Astrocyte of the cerebellum (primary cell): ENCODE measurements at places on chromosomes 1 and 21.

DNA sequence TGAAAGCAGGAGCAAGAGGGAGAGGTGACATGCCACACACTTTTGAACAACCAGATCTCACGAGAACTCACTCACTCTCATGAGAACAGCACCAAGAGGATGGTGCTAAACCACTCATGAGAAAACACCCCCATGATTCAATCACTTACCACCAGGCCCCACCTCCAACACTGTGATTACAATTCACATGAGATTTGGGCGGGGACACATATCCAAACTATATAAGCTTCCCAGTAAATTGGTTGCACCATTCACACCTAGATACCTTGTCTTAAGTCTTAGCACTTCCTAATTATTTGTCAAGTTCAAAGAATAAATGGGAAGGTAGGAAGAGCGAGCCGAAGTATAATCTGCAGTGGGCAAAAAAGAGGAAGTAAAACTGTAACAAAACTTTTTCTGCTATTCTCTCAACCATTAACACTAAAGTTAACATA lies 34.3 kb downstream of the AMY1C start:
- DNase-seq = no peak

DNA sequence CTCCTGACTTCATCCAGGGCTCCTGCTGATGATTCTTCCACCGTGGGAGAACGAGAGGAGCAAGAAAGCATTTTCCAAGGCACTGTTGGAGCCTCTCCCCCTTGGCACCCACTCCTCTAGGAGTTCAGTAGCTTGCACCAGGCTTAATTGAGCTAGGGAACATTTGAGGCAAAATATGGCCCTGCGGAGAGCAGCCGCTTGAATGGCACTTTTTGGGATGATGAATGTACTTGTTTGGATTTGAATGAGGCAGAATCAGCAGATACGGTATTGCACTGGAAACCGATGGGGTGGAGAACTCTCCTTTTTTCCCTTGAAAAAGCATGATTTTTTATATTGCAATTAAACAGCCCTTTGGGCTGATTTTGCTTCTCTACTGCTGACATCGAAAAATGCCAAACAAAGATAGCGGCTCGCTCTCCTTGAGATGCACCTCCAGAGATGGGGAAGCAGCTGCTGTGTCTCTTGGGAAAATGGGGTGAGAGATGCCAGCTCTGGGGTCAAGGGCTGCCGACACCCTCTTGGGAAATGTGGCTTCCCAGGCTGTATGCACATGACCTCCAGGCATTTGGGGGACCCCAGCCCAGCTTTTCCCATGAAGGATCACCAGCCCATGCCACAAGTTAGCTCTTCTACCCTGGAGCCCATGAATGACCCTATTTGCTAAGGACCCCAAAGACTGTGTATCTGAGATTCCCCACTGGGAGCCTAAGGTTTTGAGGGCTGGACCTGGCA lies 55.4 kb upstream of the LRP8 start:
- no peak for DNase-seq

- no peak for DNase-seq
Observed at GRCh38 chr1:43511394-43511793, 19.3 kb upstream of the PTPRF start.

DNA sequence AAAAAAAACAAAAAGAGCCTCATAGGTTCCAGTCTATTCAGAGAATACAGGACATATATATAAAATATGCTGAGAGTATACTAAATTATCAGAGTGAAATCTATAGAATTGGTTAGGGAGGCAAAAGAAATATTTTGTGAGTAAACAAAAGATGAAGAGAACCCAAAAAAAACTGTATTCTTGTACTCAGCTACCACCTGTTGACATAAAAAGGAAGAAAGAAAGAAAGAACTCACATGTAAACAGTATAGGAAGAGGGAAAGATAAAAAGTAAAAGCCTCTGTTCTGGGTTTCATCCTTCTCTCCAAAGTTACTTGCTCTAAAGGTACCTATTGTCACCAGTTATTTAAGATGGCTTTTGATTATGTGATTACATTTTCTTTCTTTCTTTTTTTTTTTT lies 9.9 kb upstream of the BNIPL start:
- DNase-seq = no peak

DNA sequence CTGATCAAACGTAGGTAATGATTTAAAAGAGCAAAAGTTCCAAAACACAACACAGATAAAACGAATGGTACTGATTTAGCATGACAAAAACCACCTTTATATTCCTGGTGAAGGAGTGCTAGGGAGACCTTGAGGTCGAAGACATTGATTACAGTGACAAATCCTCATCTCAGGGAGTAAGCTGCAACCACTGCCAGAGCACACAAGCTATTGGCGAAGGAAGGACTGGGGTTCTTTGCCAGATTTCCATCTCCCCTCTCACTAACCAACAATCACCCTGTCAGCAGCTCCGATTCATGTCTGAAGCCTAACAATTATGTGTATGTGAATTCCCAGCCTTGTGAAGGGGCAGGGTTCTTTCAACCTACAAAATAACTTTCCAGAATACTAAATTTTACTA lies 40.2 kb upstream of the DMRTB1 start:
- no peak for DNase-seq

GRCh38 chr1:66265796-66266195 lies 268.2 kb upstream of the SGIP1 start:
- no peak for DNase-seq

DNA sequence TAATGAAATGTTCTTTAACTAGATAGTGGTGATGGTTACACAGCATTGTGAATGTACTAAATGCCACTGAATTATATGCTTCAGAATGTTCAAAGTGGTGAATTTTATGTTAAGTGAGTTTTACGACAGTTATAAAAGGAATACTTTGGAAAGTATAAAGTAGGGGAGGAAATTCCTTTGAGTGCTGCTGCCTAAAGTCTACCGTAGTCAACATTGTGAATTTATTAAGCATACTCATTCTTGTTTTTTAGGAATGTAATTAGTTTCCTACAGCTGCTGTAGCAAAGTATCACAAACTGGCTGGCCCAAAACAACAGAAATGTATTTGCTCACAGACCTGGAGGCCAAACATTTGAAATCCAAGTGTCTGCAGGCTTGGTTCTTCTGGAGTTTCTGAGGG lies 73.0 kb downstream of the SWT1 start:
- no peak for DNase-seq

DNA sequence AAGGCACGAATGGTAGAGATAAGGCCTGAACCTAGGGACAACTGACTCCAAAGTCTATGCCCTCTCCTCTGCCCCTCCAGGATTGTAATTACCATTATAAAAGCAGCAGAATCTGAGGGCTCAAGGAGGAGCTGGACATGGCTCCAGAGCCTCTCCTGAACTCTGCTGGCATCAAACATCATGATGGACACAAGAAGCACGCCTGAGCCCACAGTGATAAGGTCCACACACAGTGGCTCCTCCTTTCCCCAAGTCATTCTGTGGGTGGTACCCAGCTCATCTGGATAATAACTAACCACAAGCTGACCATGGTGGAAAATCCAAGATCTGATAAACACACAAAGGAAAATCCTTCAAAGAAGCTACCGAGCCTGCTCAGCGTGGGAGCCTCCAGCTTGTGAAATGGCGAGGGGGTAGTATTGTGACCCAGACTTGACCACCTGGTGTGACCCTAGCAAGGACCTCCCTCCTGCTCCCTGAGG lies 85.2 kb downstream of the HIVEP3 start:
- no peak for DNase-seq

DNA sequence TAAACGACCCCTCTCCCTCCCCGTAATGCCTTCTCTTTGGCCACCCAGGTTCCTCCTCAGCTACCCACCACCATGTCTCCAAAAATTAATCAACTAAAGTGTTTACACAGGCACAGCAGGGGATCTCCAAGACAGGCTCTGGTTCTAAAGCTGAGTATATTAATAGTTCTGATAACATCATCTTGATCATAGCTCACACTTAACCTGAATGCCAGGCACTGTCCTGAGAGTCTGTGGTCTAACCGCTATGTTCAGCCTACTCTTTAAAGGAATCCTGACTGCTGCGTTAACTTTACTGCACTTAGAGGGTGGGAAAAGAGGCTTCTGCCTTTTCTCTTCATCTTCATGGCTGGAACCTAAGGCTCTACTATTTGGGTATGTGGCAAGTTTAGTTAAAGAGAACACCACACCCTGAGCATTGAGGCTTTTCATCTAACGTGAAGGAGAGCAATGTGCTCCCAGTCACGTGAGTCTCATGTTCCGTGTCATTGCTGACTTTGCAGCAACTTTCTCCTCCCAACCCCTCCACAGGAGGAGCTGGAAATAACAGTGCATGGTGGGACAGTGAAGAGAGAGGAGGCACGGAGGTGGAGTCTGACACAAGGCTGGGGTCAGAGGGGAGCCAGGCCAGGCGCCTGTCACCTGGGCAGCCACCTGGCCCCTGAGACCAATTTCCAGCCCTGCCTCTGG lies 86.4 kb downstream of the FAM78B start:
- no peak for DNase-seq

DNA sequence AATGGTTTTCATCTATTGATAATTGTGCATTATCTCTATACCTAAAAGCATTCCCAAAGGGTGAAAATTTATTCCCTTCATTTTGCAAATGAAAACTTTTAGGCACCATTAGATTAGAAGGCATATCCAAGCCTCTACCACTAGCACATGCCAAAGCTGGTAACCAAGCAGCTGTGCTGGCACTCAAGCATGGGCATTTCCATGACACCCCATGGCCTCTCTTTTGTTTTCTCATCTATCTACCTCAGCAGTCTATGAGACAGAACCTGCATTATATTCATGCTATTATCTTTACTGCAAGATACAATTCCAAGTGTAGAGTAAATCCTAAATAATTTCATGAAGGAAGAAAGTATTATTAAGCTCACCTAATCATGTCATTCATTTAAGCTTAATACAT lies 334.3 kb upstream of the LRRC7 start:
- no peak for DNase-seq

- no peak for DNase-seq
Observed at GRCh38 chr1:54126271-54126815, 26.5 kb downstream of the CDCP2 start.
